Activated CD4-positive, alpha-beta memory T cell treated with anti-CD3 and anti-CD28 coated beads for 36 hours (primary cell): ENCODE measurements at places on chromosomes 1 and 21.

DNA sequence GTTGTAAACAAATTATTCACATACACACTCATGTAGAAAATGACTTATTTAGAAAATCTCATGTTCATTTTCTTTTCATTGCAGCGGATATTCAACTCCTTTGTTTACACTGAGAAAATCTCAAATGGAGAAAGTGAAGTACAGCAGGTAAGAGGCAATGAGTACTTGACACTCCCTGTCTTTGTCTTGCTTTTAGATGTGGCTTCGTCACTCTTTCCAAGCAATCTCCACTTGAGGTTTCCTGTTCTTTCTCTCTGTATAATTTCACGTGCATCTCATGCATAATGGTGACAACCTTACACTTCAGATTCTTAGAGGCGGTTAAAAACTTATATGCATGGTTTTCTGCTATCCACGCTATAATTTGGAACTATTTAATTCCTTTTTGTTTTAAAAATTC is 80.6 kb downstream of the CACHD1 start:
- no peak for DNase-seq

DNA sequence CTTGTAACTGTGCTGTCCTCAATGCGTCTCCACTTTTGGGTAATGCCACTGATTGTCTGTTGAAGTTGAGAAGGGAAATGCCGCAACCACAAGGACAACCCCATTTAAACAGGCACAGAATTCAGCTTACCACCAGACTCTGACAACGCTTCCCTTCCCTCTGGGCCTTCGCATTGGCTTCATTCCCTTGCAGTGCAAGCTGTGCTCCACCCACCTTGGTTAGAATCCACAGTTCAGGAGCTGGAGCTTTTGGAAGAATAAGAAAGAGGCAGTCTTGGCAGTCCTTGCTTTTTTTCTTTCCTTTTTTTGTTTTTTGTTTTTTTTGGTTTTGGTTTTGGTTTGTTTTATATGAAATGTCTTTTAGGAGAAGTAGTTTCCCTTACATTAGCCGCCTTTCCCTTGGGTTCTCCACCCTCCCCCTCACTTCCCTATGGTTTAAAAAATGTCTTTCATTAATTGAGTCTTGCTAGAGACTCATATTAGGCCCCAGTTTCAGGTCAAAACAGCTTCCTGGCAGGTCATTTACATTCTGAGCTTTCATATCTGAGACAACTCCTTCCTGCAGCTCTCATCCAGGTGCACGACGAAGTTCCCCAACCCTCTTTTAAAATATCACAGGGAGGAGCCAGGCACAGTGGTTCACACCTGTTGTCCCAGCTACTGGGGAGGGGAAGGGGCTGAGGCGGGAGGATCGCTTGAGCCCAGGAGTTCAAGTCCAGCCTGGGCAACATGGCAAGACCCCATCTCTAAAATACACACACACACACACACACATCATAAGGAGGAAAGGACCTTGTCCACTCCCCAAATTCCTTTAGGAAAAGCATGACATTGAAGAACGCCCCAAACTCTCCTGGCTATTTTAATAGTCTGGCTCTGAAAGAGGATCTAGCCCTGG is 20.7 kb upstream of the LAX1 start:
- DNase-seq: peak; percentile 38

DNA sequence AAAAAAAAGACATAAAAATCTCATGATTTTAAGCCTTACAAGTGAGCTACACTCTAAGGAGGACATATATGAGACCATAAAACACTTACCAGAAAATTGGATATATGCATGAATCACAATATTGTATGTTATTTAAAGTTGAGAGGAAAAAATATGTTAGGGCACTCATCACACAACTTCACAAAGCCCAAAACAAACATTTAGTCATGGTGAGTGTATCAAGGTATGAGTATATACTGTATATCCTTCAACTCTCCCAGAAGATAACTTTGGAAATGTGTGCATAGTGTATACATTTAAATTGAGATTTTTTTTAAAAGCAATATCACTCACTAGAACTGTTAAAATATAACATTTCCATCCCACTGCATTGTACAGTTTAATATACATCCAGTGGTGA is 259.3 kb downstream of the SRGAP2C start:
- no peak for DNase-seq

DNA sequence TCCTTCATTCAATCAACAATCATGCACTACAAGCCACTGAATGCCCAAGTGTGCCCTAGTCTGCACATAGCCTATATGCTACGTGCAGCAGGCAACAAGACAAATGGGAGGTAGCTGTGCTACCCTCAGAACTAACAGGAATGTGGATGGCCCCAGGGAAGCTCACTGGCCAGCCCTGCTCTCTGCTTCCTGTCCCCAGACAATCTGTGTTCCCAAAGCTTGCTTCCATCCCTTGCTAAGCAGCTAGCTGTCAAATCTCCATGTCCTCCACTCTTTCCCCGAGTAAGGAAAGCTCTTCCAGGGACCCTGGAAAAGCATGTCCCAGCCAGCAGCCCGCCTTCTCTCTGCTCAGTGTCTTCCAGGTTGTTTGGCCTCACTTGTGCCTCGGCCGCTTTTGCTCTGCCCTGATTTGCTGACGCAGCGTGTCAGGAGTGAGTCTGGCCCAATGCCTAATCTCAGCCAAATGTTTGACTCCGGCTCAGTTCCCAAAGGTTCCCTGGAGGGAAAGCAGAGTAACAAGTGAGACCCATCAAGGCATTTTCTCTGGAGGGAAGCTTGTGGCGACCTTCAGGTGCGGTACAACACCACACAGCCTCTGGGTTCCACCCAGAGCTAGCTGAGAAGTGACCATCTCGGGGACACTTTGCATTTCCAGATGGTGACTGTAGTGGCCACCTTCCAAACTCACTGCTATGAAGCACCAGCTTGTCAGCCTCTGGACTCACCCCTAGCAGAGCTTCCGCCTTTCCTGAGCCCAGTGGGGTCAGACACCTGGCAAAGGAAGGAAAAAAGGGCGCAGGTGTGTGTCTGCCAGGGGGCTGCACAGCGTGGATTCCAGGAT is 243.4 kb downstream of the RHOU start:
- DNase-seq: no peak

DNA sequence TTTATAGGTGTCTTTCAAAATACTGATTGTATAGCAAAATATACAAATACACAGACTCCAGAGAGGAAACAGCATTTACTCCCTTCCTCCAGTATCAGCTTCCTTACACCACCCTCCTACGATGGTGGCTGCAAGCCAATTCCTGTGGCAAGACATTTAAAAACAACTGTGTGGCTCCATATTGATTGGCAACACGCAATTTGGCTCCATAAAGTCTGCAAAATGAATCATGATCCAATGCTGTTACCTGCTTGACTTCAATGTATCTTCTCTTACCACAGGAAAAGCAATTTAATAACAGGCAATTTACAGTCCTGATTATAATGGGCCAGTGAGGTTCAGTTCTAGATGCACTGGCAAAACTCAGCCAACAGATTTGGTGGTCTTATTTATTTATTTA is 19.7 kb upstream of the ATP6V1G3 start:
- DNase-seq: no peak

DNA sequence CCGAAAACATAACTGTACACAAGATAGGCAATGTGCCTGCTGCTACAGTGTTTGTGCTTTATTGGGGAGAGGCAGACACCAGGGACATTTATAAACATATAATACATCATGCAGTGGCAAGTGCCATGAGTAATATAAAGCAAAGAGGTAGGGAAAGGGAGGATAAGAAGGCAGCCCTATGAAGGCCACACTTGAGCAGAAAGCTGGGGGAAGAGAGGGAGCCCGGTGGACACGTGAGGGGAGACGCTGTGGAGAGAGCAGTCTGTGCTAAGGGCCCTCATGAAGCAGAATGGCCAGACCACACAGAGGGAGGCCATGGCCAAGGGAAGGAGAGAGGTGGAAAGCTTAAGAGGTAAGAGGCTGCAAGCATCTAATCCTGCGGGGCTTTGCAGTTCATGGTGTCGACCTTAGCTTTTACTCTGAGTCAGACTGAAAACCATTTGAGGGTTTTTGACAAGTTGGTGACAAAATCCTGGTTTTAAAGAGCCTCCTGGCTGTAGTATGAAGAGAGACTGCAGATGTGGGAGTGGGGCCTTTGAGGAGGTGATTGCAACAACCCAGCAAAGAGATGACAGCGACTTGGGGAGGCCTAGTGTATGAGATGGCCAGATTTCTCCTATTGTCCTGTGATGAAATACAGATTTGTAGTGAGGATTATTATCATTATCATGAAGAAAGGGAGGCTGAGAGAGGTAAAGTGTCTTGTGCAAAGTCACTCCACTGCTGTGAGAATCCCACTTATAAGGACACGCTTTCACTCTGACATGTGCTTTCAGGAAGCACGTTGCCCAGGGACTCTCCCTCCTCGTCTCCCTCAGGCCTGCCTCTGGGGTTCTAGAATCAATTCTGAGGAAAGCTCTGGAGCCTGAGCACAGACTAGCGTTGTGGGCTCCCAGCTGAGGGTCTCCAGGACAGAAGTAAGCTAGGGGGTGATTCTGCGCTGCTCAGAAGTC is 192.9 kb downstream of the RHOU start:
- peak; percentile 40 for DNase-seq

GRCh38 chr1:177952691-177953090 is 17.2 kb downstream of the SEC16B start:
- no peak for DNase-seq

- DNase-seq: no peak
Measured at GRCh38 chr1:14603645-14604044, 5.2 kb downstream of the KAZN start.

DNA sequence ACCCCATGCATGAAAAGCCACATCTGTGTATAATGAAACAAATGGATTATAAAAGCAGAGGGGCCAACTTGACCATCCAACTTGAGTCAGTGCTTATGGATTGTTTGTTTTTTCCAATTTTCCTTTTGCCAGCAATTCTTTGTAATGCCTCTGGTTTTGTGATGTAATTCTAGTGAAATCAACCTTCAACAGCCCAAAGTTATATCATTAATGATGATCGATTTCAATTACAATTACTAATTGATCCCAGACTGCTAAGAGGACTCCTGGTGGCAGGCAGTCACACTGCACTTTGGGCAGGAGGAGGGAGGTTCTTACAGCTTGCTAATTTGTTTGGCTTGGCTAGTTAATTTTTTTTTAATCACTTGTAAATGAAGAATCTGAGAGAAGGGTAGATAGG is 552.3 kb downstream of the NUF2 start:
- DNase-seq: no peak

DNA sequence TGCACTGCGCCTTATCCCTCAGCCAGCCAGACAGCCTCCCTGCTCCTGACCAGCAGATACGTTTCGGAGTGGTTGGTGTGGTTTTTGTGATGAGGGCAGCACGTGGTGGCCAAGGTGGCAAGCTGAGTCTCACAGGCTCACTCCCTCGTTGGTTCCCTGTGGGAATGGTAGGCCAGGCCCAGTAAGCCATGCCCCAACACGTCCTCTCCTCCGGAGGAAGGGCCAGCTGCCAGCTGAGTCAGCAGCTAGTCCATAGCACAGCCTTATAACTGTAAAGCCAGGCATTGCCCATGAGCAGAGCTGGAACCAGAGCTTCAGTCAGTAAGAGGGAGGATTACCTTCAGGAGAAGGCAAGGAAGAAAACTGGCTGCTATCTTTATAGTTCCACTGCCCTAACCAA is 29.5 kb downstream of the SZRD1 start:
- no peak for DNase-seq

GRCh38 chr1:107158991-107159390 is 18.2 kb downstream of the NTNG1 start:
- DNase-seq: no peak

DNA sequence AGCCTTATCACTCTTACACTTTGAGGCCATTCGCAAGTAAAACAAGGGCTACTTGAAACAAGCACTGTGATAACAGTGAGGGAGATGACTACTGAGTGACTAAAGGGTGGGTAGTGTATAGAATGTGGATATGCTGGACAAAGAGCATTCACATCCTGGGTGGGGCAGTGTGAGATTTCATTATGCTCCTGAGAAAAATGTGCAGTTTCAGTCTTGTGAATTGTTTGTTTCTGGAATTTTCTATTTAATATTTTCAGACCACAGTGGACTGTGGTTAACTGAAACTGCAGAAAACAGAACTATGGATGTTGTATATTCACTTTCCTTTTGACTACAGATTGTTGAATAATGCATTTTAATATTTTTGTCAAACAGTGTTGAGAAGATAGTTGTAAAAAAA is 25.1 kb upstream of the B3GALT2 start:
- DNase-seq: no peak

- no peak for DNase-seq
Measured at GRCh38 chr21:44962403-44962966, 22.7 kb downstream of the SLX9 start.

GRCh38 chr1:219434285-219434922 is 178.5 kb downstream of the ZC3H11B start:
- DNase-seq: no peak

- no peak for DNase-seq
Measured at GRCh38 chr1:112399456-112399855, 3.4 kb downstream of the CTTNBP2NL start.

DNA sequence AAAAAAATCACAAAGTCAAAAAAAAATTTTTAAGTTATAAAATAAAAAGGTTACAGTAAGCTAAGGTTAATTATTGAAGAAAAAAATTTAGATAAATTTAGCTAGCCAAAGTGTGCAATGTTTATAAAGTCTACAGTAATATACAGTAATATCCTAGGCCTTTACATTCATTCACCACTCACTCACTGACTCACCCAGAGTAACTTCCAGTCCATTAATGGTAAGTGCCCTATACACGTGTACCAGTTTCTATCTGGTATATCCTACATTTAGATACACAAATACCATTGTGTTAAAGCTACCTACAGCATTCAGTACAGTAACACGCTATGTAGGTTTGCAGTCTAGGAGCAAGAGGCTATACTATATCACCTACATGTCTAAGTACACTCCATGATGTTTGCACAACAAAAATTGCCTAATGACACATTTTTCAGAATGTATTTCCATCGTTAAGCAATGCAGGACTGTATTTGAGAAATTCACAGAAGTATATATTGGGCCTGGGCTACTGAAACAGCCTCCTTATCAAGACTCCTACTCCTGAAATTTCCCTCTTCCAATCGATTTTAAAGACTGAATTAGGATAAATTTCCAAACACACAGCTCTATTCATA is 155.1 kb downstream of the COP1 start:
- no peak for DNase-seq

DNA sequence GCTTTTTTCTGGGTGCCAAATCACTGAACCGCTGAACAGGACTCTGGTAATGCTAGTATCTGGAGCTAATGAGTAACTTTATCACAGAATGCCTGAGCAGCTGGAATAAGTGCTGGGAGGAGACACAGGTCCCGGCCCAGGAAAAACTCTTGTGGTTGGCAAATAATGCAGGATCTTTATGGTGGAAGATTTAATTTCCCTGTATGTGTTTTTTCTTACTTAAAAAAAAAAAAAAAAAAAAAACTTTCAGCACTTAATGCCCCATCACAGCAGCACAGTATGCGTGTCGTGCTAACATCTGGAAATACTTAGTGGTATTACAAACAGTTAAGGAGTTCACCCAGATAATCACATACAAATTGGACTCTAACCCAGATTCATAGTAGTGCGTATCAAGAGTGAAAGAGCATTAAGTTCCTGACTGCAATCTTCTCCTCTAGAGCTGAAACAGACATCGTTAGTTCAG is 220.7 kb downstream of the TOMM20 start:
- DNase-seq: no peak
